ENCODE measurements at places on chromosomes 6 and 20.

DNA sequence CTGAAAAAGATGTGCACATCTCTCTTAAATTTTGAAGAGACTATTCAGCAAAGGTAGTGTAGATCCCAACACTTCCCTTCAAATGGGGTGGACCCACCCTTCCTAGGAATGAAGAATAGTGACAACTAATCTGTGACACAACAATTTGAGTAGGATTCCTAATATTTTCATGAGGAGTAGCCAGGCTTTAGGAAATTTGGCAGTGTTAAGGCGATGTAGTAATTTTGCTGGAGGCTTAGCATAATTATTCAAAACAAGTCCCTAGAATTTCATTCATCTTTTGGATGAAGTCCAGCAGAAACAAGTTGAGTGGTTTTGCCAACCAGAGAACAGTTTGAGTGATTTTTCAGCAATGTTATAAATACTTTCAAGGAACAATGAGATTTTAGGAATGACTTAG, 52.4 kb downstream of the ELOVL4 start:
- DNase-seq, result no peak

DNA sequence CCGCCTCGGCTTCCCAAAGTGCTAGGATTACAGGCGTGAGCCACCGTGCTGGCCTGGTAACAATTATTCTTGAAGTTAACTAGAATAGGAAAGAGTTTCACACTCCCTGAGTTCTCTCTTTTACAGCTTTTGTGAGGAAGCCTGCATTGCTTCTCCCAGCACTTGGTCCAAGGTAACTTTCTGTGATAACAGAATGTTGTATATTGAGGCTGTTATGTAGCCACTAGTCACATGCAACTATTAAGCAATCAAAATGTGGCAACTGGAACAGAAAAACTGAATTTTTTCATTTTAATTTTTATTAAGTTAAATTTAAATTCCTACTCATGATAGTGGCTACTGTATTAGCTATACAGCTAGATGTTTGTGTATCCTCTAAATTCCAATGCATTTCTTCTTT, 2.5 kb downstream of the TRIM38 start:
- no peak for DNase-seq

- no peak for DNase-seq
These were observed 9.8 kb downstream of the ZBP1 start for GRCh38 chr20:57610261-57610952.

DNA sequence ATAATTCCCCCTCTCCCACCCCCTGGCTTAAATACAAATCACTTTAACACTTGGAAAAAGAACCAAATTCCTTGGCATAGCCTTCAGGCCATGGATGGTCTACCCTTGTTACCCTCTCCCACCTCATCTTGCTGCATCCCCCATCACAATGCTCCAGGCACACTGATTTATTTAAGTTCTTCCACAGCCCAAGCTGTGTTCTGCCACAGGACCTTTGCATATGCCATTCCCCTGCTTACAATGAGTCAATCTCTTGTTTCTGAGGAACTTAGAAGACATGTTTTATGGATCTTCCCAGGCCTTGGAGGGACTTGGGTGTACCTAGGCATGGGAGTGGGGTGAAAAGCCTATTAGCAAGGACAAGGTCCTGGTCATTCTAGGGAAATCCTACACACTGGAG, 6.2 kb upstream of the MAFB start:
- no peak for DNase-seq

GRCh38 chr20:50699688-50700087, 8.3 kb upstream of the RIPOR3 start:
- no peak for DNase-seq

DNA sequence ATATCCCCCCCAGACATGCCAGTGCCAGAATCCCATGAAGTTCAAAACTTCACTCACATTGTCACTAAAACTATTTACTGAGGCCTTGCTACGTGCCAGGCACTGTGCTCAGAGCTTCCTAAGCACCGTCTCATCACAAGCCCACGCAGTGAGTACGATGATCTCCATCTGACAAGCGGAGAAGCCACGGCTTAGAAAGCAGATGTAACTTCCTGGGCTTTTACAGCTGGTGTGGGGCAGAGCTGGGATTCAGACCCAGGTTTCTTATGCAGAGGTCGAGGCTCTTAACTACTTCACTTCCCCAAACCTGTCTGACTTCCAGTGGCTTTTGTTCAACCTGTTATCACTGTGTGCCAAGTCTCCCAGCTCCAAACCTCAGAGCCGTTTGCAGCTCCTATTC, 8.3 kb downstream of the MDGA1 start:
- no peak for DNase-seq

Data from activated T-cell treated with anti-CD3 and anti-CD28 coated beads, Interleukin-2, amount 50 U/mL, for 1 hour (primary cell).